ENCODE measurements at places on chromosomes 13 and 19.
A peak's percentile ranks its signal among the peaks of the same experiment; 100 is the strongest.

- DNase-seq = no peak
These were observed 6.9 kb downstream of the CACNG7 start for GRCh38 chr19:53916004-53916403.

DNA sequence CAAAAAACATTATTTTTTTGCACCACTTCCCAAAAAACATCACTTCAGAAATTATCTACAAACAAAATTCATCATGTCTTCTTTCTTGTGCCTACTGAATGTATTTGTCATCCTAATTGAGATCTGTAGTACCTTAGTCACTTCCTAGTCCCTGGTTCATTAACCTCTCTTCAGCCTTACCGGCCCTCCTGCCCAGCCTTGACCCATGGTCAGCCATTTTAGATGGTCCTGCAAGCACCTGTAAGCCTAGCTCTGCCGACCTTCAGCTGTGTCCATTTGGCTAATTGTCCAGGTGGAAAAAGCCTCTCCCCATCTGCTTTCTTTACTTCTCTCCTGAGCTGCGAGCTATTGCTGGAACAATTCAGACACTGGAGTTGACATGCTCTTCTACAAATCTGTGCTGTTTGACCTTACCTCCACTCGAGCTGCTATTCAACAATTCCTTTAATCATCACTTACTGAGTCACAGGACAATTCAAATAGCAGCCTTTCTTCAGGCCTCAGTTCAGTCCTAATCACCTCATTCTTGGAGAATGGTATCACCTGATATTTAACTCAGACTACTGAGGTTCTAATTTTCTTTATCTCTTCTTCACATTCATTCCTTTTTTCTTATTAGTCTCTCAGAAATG, 882.5 kb downstream of the PCDH9 start:
- no peak for DNase-seq

- no peak for DNase-seq
These were observed 8.9 kb upstream of the FARP1 start for GRCh38 chr13:98133946-98134345.

- peak; percentile 28 for DNase-seq
These were observed 14.6 kb upstream of the C13orf42 start for GRCh38 chr13:51125495-51126226.

DNA sequence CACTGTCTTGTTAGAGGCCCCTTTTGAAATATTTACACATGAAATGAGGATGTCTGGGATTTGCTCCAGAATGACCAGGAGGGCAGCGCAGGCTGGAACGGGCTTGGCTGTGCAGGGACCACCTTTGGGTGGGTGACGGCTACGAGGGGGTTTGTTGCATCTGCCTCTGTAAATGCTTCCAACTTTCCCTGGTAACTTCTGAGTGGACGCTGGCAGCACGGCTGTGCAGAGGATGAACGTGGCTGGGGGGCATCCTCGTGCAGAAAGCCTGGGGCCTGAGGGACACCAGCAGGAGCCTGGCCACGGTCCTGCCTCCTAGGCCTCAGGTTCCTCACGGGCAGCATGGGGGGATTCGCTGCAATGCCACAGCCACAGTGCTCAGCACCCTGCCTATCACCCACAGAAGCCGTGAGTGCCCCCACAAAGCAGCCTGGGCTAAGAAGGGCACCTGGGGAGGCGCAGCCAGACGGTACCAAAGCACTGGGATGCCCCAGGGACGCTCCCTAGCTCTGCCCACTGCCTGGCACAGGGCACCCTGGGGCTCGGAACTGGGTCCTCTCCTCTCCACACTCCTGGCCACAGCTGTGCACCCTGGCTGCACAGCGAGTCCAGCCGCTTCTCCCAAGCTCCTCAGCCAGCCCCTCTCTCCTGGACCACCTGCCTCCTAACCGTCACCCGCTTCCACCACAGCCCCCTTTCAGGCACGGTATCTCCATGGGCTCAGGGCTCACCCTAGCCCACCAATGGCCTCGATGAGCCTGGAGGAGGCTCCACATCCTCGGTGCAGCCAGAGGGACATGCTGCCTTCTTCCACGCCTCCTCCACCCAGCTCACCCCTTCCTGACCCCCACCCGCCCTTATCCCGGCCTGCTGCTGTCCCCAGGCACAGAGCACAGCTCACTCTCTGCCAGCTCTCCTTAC, 44.5 kb downstream of the MLLT1 start:
- no peak for DNase-seq

DNA sequence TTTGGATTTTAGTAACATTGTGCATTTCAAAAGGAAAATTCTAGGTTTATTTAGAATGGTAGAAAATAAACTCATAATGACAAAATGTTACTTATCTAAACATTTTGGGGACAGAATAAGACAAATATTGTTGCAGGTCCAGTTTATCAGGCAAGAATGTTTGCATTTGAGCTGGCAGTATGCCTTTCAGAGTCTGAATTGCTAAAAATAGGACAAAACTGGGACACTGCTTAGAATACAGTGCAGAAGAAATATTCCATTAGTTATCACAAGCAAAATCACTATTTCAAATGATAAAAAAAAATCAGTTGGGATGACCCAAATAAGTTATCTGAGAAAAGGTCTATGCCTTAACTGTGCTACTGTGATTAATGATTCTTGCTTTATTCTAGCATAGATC, 870.3 kb upstream of the MIR17HG start:
- DNase-seq = no peak

- DNase-seq = no peak
These were observed 69.0 kb upstream of the NPAS1 start for GRCh38 chr19:46950526-46951170.

DNA sequence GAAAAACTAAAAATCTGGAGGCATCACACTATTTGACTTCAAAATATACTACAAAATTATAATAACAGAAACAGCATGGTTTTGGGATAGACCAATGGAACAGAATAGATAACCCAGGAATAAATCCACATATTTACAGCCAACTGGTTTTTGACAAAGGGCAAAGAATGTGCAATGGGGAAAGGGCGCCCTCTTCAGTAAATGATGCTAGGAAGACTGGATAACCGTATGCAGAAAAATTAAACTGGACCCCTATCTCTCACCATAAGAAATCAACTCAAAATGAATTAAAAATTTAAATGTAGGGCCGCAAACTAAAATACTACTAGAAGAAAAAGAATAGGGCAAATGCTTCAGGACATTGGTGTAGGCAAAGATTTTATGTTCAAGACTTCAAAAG, 440.5 kb upstream of the SGCG start:
- DNase-seq = no peak

DNA sequence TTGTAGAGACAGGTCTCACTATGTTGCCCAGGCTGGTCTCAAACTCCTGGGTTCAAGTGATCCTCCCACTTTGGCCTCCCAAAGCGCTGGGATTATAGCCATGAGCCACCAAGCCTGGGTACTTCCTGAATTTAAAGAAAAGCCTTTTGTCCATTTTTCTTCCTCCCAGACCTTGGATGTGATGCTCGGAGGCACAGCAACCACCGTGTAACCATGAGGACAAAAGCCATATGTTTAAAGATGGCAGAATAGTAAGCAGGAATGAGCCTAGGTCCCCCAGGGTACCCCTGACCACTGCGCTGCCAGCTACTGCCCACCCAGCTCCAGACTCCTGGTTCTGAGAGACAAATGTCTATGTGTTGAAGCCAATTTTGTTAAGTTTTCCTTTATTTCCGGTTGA, 31.1 kb downstream of the ZC3H4 start:
- no peak for DNase-seq

DNA sequence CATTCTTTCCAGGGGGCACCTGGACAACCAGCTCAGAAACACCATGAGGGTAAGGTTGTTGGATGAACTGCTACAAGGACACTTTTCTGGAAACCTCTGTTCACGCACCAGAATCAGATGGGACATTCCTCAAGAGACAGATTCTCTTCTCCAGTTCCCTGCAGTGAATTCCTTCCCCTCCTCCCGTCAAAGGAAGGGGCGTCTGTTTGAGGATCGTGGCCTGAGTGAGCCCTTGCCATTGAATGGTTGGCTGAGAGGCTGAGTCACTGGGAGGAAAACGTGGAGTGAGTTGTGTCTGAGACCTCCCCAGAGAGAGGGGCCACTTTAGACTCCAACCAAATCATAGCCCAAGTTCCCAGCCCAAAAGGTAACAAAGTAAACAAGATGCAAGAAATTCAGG, 79.4 kb upstream of the ZNF507 start:
- DNase-seq = no peak

- DNase-seq = no peak
These were observed 18.6 kb upstream of the C13orf46 start for GRCh38 chr13:113992276-113993005.

DNA sequence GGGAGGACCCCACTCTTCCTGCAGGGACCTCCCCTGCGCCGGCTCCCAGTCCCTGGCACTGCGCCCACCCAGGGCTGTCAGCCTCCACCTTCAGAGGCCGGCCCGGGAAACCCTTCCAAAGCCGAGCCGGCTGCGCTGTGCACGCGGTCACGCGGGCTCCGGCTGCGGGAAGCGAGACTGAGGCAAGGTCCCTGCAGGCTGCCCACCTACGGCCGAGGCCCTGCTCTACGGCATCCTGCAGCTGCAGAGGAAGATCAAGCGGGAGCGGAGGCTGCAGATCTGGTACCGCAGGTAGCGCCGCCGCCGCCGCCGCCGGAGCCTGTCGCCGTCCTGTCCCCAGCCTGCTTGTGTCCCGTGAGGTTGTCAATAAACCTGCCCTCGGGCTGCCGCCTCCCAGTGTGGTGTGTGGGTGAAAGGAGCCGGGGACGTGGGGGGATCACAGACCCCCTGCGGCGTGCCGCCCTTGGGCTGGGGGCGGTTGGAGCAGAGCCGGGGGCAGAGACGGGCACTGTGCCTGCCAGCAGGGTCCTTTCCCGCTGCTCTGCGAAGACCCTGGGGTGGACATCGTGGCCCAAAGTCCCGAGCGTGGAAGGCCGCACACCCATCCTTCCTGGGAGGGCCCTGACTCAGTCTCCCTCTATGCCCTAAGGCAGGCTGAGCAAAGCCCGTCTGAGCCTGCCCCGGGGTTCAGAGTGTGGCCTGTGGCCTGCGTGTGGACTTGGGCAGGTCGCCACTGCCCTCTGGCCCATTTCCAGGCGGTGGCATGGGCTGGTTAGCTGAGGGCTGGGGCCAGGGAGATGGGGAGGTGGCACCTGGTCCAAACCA, 5.9 kb downstream of the GAMT start:
- DNase-seq = peak; percentile 48

DNA sequence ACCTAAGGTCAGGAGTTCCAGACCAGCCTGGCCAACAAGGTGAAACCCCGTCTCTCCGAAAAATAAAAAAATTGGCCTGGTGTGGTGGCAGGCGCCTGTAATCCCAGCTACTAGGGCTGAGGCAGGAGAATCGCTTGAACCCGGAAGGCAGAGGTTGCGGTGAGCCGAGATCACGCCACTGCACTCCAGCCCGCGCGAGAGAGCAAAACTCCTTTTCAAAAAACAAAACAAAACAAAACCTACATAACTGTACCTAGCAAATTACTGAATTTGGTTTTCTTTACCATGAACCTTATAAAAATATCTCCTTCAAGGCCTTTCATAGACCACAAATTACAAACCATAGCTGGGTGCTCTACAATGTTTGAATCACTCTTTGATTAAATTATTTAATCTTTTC, 760 bp downstream of the ZNF91 start:
- DNase-seq = no peak

GRCh38 chr13:25771202-25771601, 280.6 kb downstream of the SHISA2 start:
- no peak for DNase-seq

- no peak for DNase-seq
These were observed 6.5 kb downstream of the PIAS4 start for GRCh38 chr19:4013886-4014540.

GRCh38 chr13:101552786-101553185, 100.3 kb downstream of the ITGBL1 start:
- no peak for DNase-seq

DNA sequence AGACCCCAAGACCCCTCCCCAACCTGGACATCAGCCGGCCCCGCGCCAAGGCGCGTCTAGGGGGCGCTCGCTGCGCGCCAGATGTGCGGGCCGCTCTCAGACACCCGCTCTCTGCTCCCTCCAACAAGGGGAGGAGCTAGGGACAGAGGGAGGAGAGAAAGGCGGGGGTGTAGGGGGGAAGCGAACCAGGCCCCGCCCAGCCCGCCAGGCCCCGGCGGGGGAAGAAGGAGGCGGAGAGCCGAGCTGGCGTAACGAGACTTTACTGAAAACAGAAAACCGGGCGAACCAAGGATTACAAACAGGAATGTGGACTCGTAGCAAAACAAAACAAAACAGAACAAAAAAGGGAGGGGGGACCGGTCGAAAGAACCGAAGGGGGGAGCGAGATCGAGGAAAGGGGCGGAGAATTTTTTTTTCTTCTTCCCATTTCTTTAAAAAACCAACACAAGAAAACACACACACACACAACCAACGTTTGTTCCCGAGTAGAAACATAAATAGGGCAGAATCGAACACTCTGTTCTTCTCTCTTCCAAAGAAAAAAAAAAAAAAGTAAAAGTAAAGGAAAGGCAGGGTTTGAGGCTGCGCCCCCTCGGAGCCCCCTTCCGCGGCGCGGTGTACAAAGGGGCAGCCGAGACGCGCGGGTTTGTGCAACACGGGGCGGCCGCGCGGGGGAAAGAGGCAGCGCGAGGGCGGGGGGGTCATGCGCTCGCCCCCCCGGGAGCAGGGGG, 1.7 kb downstream of the JUND start:
- peak; percentile 93 for DNase-seq

GRCh38 chr19:38022791-38023670, 116.0 kb downstream of the SIPA1L3 start:
- no peak for DNase-seq

GRCh38 chr13:25266706-25267105, 20.6 kb downstream of the MTMR6 start:
- no peak for DNase-seq

GRCh38 chr19:42469311-42470235, 26.8 kb upstream of the CXCL17 start:
- no peak for DNase-seq

- DNase-seq = no peak
These were observed 14.1 kb downstream of the PLPP2 start for GRCh38 chr19:277131-277530.

DNA sequence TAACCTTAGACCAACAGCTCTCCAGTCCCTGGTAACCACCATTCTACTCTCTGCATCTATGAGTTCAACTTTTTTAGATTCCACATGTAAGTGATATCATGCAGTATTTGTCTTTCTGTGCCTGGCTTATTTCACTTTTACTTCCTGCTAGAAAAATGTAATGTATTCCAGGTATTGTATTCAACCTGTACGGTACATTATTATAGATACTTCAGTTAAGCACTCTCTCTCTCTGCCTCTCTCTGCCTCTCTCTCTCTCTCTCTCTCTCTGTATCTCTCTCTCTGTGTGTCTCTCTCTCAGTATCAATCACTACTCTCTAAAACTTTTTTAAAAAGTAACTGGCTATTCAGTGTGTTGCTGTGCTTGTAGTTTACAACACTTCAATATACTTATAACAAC, 8.4 kb downstream of the DACH1 start:
- DNase-seq = no peak

Data from heart right ventricle (tissue), 16 donors.